ENCODE measurements at places on chromosomes 5 and 9.

DNA sequence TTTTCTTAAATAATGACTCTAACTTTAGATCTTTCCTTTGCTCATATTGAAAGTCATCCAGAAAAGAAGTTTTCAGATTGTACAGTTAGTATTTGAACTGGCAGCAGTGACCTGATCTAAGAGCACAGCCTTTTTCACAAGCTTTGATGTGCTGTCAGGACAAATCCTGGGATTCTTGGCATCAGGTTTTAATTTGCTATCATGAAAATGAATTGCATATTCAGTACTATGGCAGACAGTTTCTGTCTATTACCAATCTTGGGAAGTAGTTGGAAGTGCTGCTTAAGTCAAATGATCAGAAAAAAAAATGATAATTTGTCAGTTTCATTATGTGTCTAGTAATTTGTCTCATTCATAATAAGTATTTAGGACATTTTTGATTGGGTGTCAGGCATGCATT is 925.6 kb upstream of the ARRDC3 start:
- DNase-seq = no peak

DNA sequence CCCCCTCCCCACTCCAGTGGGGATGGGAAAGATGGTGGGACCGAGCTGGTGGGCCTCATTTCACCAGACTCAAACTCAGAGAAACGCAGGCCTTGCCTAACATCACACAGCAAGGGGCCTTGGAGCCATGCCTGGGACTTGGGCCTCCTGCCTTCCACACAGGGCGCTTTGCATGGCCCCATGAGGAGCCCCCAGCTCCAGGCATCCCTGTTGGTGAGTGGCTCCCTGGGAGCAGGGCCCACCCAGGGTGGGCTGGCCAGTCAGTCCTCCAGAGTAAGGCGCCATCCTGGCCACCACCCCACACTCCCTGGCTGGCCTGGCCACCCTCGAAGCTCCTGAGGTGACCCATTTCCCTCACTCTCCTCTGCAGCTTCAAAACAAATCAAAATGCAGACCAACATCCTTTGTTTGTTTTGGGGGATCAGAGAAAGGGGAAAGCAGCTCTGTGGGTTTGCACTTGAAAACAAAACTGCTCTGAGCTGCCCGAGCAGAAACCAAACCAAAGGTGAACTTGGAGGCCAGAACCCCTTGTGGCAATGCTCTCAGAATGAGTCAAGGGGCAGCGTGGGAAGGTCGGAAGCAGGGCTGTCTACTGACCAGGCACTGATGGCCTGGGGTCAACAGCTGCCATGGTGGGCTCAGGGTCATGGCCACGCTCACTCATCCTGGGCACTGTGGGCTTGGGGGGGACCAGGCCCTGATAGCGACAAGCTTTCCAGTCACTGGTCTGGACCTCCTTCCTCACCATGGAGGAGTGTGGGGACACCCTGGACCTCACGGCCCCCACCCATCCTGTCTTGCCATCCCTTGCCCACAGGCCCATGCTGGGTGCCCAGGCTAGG is 37.0 kb upstream of the VDAC1 start:
- no peak for DNase-seq

DNA sequence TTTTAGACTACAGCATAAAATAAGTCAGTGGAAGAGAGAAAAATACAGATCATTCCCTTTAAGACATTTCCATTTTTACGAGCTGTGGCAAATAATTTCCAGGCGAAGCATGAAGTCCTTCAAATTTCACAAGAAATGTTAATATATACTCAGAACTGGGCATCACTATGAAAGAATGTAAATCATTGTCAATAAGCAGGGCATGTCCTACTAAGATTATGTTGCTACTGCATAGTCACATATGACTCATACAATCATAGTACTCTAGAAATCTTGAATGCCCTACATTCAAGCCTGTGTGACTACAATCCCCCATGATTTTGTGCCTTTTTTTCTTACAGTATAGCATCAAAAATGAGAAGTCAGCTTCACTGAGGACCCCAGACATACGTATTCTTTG is 485.2 kb upstream of the FTMT start:
- DNase-seq = no peak

GRCh38 chr5:39076101-39076756 is 2.0 kb upstream of the RICTOR start:
- DNase-seq = no peak

DNA sequence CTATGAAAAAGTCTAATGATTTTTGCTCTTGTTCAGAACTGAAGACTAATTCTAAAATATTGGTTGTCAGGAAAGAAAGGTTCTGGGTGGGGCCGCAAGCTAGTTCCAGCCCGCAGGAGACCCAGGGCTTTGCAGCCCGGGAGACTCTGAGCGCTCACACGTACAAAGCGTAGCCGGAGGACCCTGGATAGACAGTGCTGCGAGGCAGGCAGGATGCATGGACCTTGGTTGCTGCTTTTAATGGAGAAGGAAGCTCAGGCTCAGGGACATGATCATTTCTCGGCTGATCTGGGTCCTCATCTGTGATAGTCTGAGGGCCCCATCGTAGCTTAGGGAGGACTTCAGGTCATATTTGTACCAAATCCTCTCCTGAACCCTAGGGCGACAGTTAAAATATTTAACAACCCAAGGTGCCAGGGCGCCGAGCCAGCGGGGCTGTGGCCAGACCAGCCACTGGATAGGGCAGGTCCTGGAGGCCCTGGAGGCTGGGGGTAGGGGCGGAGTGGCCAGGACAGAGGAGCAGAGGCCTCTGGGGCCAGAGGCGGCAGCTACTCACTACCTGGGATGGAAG is 70.1 kb upstream of the UNC5A start:
- no peak for DNase-seq

DNA sequence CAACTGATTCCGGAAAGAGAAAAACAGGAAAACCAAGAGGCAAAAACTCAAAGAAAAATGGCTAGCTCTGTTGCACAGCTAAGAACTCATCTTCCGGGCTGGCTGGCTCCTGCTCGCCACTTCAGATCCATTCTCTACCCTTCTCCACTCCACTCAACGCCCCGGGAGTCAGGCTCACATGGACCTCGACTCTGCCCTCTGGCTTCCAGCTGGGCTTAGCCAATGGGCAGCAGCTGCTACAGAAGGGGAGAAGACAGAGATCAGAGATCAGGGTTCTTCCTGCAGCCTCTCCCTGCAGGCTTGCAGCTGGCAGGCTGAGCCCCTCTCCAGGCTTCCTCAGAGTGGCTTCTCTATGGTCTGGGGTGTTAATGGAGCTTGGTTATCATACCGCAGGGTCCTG is 187.5 kb downstream of the MED10 start:
- DNase-seq = no peak

GRCh38 chr9:3993773-3994172 is 306.1 kb downstream of the GLIS3 start:
- DNase-seq = no peak

DNA sequence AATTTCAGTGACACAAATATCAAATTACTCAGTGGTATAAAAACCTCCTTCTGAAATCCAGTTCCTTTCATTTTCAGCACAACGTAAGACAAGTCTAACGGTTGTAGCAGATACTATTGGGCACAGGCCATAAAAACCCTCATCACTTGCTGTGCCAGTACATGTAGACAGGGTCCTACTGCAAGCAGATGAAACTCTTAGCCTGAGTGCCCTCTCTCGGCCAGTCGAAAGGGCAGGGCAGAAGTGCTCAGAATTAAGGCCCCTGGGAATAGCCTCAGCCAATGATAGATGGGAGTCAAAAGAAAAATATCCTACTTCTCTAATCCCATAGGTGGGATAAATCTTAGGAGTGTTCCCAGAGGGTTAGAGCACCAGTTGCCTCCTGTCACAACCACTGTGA is 168.5 kb upstream of the FER start:
- no peak for DNase-seq

GRCh38 chr5:89260254-89260653 is 377.3 kb upstream of the MEF2C start:
- no peak for DNase-seq

DNA sequence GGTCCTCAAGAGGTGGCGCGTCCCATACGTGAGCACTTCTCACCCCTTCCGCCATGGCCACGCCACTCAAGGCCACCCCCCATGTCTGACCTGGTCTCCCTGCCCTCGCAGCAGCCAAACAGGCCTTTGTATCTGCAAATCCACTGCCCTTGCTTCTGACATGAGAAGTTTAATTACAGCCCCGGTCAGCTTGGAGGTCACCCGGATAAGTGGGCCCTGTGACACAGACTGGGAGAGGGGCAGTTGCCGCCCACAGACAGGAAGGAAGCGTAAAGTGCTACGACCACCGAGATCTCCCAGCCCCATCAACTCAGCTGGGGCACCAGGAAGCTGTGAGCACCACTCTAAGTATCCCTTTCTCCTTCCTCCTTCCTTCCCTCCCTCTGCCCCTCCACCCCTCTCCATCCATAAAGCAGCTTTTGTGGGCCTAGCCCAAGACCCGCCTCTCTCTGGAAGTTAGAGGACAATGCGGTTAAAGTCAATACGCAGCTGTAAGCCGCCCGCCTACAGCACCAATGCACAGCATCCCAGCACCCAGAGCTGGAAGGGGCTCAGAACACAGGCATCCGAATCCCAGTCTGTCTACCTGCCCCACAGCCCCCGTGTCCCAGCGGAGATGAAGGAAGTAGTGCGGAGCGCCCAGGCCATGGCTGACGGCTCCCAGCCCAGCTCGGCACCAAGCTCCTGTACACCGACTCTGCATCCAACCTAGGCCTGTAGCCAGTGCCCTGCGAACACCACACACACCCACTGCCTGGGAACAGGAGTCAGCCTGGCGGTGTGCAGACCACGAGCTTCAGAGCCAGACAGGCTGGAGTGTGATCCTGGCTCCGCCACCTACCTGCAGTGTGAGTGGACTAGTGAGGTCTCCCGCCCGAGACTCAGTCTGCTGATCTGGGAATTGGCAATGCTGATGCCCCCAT is 44.8 kb upstream of the RNF130 start:
- no peak for DNase-seq

- DNase-seq = no peak
Observed at GRCh38 chr9:15189481-15189880, 117.5 kb downstream of the TTC39B start.

DNA sequence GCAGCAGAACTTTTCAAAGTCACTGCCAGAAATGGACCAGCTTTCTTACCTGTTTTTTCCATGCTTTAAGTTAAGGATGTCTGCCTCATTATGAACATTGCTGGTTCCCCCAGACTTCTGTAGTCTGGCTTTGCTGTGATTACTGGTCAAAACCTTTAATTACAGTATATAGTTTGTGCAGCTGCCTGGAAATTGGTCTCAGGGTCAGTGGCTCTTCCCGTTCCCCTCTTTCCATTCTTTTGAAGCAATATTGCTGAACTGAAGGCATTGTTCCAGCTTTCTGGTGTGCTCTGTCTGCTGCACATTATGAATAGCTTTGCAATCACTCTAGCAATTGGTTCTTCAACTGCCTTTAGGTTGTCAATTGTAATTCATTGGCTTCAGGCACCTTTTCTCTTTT is 206.5 kb downstream of the ARL15 start:
- no peak for DNase-seq

GRCh38 chr9:83327323-83327722 is 210.9 kb downstream of the FRMD3 start:
- no peak for DNase-seq

DNA sequence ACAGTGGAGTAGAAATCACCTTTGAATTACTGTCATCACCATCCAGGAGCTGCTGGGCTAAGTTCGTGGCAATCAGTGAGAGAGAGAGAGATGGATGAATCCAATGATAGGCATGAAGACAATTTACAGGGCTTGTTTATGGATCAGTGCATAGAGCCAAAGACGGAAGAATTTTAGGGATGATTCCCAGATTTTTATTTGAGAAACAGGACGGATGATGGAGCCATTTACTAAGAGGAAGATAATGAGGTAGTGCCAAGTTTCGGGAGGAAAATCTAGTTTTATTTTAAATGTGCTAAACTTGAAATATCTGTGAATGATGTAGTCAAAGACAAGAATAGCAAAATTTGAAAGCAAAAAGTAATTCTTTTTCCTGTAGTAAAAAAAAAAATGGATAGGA is 394.2 kb upstream of the PAPPA start:
- DNase-seq = no peak

GRCh38 chr9:69034071-69034470 is 1.5 kb upstream of the FXN start:
- no peak for DNase-seq
